ENCODE measurements at places on chromosomes 11 and 22. TPM values are rescaled to one million over a fixed set of nuclear protein-coding genes. Genes with fewer than 3 reads are reported as not detected.
A peak's percentile ranks its signal among the peaks of the same experiment; 100 is the strongest.

GRCh38 chr22:37749831-37750595 is 53.2 kb downstream of the TRIOBP start:
- DNase-seq: peak; percentile 46

DNA sequence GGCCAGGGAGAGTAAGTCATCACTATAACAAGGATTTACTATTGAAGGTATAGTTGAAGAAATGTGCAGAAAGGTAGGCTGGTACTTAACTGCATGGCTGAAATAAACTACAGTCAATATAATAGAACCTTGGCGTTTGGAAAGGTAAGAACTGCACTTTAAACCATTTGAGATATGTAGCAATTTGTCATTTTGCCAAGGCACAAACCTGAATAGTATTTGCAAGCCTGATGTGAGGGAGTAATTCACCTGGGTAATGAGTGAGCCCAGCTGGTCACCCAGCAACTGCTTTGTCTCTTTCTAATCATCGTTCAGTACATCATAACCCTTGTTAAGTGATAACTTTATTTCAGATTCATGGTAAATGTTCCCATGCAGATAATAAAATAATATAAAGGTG is 62.3 kb upstream of the SCUBE2 start:
- DNase-seq: no peak

GRCh38 chr11:1659506-1659905 is 29.9 kb downstream of the KRTAP5-5 start:
- no peak for DNase-seq

GNAZ gene
- 2.9 TPM for total RNA-seq

- DNase-seq: no peak
These were observed 103.1 kb downstream of the TEAD1 start for GRCh38 chr11:12777208-12777874.

DNA sequence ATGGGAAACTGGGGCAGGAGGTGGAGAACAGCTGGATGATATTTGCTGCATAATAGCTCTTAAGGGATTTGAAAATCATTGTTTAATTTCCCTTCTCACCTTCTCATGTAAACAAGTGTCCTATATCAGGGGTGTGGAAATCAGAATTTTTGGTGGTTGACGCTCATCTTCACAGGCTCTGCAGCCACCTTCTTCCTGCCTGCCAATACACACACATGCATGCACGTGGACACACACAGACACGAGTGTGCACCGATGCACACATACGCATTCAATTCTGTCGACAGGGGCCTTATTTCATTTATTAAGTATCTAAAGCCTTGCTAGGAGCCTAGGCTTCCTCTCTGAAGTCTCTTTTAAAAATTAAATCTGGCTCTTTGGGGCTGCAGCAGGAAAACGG is 349.4 kb upstream of the NCAM1 start:
- DNase-seq: no peak

MPEG1 gene
- total RNA-seq: 9.5 TPM

- DNase-seq: no peak
These were observed 516 bp downstream of the NEU3 start for GRCh38 chr11:74989260-74989638.

GRCh38 chr11:33324302-33324985 is 67.3 kb downstream of the HIPK3 start:
- no peak for DNase-seq

DNA sequence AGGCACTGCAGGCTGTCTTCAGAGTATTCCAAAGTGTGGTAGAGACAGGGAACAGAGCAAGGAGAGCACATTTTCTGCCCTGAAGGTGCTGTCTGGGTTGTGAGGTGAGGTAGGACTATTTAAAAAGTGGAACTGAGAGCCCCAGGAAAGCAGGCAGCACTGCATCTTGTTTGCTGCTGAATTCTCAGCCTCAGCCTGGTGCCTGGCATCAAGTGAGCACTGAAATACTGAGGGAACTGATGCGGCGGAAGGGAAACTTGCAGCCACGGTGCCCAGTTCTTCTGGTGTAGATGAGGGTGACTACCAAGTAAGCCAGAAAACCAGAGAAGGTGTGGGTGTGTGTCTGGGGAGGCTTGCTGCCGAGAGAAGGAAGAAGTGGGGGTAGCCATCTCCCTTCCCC is 59.5 kb downstream of the TNRC6B start:
- DNase-seq: no peak

- DNase-seq: no peak
These were observed 20.1 kb upstream of the NARS2 start for GRCh38 chr11:78594814-78595213.

PIWIL4 gene
- total RNA-seq: 0.66 TPM

- no peak for DNase-seq
These were observed 2.1 kb upstream of the KIAA0930 start for GRCh38 chr22:45242778-45243191.

DNA sequence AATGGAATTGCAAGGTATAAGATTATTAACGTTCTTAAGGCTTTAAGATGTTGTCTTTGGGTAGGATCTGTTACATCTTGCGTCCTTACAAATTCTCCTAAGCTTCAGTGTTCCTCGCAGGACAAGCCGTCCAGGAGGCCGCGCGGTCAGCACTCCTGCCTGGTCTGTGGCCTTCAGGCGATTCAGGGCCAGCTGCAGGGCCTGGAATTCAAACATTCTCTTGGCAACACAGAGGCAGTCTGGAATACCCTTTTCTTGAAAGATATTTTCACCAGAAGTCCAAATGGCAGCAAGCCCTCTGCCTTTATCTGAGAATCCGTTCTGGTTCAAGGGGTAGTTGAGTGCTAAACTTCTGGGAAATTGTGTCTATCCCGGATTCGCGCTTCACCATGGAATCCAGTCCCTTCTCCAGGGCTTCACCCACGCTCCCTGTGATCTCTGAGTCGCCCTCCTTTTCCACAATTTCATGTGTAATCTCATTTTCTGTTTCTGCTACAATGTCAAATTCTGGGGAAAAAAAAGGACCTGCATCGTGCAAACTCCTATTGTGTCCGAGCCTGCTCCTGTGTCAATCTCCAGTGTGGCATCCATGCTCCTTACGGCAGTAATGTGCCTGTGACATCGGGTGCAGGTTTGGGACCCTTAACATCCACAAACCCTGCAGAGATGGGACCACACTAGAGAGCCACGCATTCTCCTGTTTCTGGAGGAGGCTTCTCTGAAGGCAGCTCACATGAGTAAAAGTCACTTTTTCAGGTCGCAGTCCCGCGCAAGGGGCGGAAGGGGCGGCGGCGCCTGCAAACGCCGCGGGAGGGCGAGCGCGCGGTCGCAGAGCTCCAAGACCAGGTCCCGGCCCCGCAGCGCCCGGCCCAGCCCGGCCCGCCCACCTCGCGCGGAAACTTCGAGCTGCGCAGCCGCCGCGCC is 25.4 kb upstream of the SORL1 start:
- peak; percentile 57 for DNase-seq

- DNase-seq: no peak
These were observed 19.3 kb downstream of the MYH9 start for GRCh38 chr22:36368359-36368983.

- DNase-seq: no peak
These were observed 1245.7 kb downstream of the BRD1 start for GRCh38 chr22:48581796-48582469.

XKR3 gene
- total RNA-seq: not detected

DNA sequence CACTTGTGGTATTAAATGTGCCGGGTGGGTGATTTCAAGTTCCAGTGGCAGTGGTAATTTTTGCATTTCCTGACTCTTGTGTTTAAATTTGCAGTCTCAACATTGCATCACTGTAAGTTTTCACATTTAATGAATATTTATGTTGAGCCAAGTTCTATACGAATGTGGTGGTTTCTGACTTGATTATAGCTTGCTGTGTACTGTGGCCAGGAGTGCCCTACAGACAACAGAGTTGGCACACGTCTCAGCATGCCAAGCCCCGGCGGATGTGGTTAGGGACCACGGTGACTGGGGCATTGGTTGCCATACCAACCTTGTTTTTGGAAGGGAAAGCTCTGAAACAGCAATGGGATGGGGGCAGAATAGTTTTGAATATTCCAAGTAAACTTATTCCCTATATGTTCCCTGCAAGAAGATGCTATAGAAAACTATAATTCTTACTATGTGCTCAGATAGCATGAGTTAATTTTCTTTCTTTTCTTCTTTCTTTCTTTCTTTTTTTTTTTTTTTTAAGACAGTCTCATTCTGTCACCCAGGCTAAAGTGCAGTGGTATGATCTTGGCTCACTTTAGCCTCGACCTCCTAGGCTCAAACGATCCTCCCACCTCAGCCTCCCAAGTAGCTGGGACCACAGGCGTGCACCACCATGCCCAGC is 16.0 kb downstream of the ZNRF3 start:
- DNase-seq: no peak

GLYATL2 gene
- total RNA-seq: 0.44 TPM

VSIG10L2 gene
- total RNA-seq: 0.08 TPM

GRCh38 chr11:30540781-30541180 is 45.4 kb downstream of the MPPED2 start:
- DNase-seq: no peak

RIMBP3B gene
- not detected for total RNA-seq

All from left ventricle myocardium inferior (tissue), 1 donor.